ENCODE measurements at places on chromosomes 3 and 15.
A peak's percentile ranks its signal among the peaks of the same experiment; 100 is the strongest.

DNA sequence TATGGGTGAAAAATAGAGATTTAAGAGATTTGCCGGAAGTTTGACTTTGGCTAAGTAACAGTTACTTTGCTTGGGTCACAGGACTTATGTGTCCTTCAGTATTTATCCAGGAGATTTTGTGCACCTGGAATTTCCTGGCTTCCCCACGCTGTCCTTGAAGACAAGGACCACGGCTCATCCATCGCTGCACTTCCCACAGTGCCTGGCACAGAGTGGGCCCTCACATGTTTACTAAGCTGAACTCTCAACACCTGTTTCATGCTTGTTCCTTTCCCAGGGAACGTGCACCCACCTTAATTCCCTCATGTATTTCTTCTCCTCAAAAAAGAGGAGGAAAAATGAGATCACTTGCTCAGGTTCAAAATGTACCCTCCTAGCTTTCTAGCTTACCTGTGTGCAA is 32.0 kb downstream of the CA12 start:
- no peak for DNase-seq

- DNase-seq, result no peak
Observed at GRCh38 chr3:182465301-182466185, 327.8 kb upstream of the ATP11B start.

DNA sequence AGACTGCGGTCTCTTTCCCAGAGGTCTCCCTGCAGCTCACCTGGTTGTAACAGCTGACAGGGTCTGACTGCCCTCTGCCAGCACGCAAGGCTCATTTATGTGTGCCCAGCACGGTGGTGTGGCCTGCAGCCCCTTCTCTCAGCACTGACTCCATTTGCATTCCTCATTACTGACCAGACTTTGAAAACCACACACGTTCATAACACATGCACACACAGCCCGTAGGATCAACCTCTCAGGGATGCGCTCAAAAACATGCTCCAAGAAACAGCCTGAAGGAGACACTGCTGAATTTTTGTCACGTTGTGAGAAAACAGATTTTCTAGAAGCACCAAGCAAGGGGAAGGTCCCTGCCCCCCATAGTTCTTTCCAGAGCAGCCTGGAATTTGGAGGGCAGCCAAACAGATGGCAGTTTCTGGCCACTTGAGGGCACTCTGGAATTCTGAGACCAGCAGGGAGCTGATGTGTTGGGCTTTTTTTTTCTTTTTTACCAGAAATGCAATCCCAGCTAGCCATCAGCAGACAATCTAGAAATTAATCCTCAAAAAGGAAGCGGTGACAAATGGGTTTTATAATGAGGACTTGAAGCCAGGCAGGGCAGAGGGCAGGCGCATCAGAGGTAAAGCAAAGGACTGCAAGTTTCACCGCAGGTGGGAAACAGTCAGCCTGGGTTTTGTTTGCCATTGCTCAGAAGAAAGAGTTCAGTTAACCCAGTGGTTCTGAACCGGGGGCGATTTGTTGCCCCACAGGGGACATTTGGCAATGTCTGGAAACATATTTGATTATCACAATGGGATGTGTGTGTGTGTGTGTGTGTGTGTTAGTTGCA is 170.5 kb upstream of the PROK2 start:
- no peak for DNase-seq

- DNase-seq, result no peak
Observed at GRCh38 chr3:85148036-85148435, 189.2 kb downstream of the CADM2 start.

DNA sequence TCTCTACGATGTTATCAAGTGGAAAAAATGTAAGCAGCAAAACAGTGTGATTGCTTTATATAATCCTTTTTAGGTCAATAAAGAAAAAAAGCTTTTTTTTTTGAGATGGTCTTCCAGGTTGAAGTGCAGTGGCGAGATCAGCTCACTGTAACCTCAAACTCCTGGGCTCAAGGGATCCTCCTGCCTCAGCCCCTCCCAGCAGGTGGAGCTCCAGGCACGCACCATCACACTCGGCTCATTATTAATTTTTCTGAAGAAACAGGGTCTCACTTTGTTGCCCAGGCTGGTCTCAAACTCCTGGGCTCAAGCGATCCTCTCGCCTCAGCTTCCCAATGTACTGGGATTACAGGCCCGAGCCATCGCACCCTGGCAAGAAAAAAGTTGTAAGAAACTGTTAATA is 17.3 kb downstream of the RNF168 start:
- DNase-seq, result peak; percentile 51

- no peak for DNase-seq
Observed at GRCh38 chr3:156536524-156537316, 18.2 kb downstream of the SSR3 start.

DNA sequence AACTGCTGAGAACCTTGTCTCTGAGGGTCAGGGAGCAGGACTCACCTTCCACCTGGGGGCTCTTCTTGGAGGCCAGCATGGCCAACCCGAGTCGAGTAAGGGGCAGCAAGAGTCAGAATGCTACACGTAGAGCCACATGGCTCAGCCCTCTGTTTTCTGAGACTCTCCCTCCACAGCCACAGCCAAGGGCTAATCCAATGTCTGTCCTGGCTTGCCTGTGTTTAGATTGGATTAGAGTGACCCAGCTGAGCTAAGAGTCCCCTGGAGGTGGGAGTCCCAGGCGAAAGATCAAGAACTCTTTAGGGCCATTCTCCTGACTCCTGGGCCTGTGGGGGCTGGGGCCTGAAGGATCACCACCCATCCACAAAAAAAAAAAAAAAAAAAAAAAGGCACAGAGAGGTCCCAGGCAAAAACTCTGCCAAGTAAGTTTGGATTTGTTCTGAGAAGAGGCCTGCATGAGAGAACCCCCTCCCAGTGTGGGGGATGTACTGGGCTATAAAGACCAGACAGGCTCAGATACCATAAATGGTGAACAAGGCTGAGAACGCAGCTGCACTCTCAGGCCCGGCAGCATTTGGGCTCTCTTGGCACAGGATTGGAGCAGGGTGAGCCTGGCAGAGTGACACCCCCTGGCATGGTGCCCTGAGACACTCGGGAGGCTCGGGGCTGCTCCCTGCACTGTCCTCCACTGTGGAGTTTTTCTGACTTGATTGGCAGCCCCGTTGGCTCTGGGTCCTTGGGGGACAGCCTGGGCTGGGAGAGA is 88.0 kb upstream of the OSBPL11 start:
- DNase-seq, result no peak

- no peak for DNase-seq
Observed at GRCh38 chr3:152362086-152362485, 93.4 kb downstream of the MBNL1 start.

DNA sequence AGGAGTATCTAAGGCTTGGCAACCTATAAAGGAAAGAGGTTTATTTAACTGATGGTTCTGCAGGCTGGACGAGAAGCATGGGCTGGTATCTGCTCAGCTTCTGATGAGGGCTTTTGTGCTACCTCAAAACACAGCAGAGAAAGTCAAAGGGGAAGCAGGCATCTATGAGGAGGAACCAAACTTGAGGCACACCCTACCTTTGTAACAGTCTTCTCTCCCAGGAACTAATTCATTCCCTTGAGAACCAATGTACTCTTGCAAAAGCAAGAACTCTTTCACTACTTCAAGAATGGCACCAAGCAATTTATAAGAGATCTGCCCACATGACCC is 109.0 kb downstream of the CGGBP1 start:
- DNase-seq, result no peak

DNA sequence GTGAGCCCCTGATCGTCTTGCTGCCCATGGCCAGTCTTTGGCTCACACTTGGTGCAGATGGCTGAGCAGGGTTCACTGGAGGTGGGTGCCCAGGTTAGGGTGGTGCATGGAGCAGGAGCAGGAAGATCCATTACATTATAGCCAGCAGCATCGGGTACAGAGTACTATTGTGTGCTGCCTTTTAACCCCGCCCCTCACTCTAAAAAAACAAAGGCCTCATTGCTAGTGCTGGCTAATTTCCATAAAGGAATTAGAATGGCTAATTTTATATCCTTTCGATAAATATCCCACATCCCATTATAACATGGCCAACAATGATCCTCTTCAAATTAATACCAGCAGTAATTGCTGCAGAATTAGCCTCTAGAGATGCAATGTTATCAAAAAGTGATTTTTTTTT is 45.8 kb upstream of the PPP4R2 start:
- no peak for DNase-seq

GRCh38 chr15:56234804-56235203 is 8.9 kb downstream of the RFX7 start:
- DNase-seq, result no peak

- DNase-seq, result no peak
Observed at GRCh38 chr15:25712192-25712960, 150.8 kb downstream of the ATP10A start.

GRCh38 chr3:152269831-152270734 is 1.4 kb downstream of the MBNL1 start:
- peak; percentile 61 for DNase-seq

DNA sequence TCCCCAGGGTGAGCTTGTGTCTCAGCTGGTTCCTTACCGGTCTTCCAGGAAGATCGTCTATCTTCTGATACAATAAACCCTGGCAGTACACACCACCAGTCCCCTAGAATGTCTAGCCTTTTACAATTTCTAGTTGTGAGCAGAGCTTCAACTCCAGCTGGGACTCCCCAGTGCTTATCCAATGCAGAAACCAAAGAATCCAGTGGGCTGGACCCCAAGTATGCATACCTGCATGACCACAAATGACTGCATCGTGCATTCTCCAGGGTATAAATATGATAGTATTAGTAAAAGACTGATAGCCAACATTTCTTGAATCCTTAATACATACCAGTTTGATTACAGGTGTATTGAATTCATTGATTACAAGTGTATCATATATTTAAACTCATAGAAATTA is 176.0 kb downstream of the SATB1 start:
- DNase-seq, result no peak

DNA sequence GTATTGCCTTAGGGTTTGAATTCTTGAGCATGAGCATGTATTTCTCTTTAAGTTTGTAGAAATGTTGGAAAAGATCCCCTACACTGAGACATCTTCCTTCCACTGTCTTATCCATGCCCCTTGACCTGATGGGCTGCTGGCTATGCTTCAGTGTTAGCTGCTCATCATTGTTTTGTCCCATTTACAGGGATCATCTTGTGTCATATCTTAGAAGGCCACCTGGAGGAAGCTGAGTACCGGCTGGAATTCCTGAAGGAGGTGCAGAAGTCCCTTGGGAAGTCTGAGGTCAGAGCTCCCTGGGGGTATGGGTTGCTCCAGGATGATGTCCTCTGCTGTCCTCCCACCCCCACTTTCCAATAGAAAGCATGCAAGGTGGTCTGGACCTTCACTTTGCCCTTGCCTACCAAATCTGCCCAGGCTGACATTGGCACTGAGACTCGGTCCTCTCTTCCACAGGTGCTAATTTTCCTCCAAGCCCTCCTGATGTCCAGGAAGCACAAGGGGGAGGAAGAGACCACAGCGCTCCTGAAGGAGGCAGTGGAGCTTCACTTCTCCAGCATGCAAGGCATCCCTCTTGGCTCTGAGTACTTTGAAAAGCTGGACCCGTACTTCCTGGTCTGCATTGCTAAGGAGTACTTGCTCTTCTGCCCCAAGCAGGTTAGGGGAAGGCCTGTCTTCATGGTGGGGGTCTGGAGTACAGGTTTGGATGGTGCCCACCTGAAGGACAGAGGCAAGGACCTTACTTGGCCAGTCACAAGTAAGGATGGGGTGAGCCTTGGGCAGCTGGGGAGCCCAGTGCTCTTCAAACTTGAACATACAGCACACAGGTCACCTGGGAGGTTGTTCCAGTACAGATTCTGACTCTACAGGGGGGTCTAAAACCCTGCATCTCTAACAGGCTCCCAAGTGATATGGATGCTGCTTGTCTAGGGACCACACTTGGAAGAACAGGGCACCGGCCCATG is 17.7 kb downstream of the TTC21A start:
- no peak for DNase-seq

- DNase-seq, result no peak
Observed at GRCh38 chr3:60250206-60250605, 1001.0 kb downstream of the FHIT start.

- no peak for DNase-seq
Observed at GRCh38 chr15:92140796-92141195, 252.9 kb upstream of the ST8SIA2 start.

- DNase-seq, result no peak
Observed at GRCh38 chr15:32943711-32944110, 225.9 kb downstream of the GREM1 start.

- peak; percentile 60 for DNase-seq
Observed at GRCh38 chr15:77021803-77022381, 27.0 kb downstream of the PSTPIP1 start.

GRCh38 chr3:42652611-42653302 is 740 bp upstream of the ZBTB47 start:
- DNase-seq, result no peak

DNA sequence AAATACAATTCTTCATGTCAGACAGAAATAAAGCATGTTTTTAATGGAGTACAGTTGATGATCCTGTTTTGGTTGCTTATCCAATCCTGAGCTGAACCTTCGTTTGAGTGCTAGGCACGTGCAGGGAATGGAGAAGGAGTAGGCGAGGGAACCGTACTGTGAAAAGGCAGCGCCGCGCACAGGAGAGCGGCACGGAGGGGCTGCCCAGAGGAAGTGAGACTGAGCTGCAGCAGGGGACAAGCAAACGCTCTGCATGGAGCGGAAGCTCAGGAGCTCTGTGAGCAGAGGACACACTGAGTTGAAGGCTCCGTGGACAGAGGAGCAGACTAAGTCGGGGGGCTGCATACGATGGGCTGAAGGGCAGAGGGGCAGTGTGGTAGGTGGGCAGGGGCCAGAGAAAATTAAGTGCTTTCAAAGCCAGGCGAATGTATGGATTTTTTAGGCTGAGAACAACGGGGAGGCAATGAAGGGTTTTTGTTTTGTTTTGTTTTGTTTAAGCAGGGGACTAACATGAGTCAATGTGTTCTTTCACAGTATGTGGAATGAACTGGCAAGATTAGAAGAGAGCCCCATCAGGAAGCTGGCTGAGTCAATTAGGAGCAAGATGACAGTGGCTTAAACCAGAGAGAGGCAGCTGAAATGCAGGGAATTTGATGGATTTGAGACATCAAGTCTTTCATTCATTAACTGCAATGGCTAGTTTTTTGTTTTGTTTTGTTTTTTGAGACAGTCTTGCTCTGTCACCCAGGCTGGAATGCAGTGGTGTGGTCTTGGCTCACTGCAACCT is 23.8 kb upstream of the TM2D3 start:
- no peak for DNase-seq

DNA sequence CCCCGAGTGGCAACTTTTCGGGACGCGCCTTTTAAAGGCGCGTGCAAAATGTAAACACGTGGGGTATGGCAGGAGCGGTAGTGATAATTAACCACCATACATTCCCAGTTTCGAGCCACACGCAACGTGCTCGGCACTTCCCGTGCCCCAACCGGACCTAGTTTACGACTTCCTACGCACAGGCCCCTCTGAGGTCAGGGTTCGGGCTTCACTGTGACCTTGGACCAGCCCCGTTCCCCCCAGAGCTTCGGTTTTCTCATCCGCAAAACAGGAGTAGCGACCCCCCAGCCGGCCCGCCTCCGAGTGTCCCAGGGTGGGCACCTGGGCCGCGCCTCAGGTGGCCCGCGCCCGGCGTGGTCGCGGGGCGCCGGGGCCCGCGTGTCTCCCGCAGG is 451 bp downstream of the CHCHD4 start:
- no peak for DNase-seq

GRCh38 chr3:53092942-53093341 is 37.3 kb downstream of the RFT1 start:
- DNase-seq, result no peak

Data from activated T-cell treated with anti-CD3 and anti-CD28 coated beads, Interleukin-2, amount 50 U/mL, for 1 hour (primary cell).